ENCODE measurements at places on chromosomes 2 and 18.
A peak's percentile ranks its signal among the peaks of the same experiment; 100 is the strongest.

DNA sequence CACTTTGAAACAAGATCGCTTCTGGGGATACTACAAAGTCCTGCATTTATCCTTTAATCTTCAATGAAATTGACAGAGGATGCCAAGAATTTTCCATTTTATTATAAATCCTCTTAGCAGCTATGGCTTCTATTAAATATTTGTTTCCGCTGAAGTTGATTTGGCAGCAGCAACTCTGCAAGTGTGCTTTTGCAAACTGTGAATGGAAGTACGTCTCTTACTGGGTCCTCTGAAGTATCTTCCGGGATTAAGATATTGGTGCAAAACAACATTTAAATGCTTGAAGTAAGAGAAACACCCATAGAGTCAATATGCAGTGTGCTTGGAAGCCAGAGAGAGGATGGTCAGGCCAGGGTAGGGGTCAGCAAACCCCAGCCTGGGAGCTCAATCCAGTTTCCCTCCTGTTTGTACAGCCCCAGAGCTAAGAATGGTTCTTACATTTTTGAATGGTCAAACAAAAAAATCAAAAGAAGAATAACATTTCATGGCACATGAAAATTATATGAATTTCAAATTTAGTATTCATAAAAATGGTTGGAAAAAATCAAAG is 13.6 kb downstream of the CCDC68 start:
- no peak for DNase-seq

DNA sequence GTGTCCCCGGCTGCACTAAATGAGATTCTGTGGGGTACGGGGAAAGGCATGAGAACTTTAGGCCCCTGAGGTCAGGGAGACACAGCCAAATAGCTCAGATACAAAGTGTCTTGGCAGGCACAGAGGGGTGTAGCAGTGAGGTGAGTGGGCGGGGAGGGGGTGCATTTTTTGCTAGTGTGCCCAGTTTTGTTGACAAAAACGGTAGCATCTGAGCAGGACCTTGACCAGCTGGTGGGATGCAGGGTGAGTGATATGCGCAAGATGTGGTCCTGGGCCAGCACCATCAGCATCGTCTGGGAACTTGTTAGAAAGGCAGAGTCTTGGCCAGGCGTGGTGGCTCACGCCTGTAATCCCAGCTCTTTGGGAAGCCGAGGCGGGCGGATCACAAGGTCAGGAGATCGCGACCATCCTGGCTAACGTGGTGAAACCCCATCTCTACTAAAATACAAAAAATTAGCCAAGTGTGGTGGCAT is 127.3 kb upstream of the LGALSL start:
- DNase-seq = no peak

DNA sequence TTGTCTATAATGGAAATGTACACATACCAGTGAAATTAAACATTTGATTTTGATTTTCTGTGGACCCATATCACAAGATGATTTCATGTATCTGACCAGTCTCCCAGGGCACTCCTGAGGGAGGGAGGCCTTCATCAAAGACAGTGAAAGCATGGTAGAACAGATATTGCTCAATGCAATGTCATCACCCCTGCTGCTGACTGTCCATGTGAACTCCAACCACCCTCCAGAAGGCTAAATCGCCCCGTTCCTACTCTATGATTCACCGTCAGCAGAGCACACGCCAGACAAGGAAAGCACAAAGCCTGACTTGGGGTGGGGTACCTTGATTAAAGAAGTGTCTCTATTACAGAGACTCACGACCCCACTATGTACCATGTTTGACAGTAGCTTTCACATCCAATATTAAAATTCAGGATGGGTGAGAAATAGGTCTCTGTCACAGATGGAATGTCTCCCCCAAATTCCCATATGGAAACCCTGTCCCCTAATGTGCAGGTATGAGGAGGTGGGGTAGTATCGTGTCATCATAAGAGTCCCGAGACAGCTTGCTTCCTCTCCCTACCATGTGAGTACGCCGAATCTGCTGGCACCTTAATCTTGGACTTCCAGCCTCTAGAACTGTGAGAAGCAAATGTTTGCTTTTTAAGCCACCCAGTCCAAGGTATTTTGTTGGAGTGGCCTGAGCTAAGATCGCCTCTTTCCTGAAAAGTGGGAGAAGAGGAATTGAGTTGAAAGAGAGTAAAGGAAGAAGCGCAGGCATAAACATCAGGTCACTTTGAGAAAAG is 42.4 kb downstream of the CYB5A start:
- DNase-seq = peak; percentile 72

DNA sequence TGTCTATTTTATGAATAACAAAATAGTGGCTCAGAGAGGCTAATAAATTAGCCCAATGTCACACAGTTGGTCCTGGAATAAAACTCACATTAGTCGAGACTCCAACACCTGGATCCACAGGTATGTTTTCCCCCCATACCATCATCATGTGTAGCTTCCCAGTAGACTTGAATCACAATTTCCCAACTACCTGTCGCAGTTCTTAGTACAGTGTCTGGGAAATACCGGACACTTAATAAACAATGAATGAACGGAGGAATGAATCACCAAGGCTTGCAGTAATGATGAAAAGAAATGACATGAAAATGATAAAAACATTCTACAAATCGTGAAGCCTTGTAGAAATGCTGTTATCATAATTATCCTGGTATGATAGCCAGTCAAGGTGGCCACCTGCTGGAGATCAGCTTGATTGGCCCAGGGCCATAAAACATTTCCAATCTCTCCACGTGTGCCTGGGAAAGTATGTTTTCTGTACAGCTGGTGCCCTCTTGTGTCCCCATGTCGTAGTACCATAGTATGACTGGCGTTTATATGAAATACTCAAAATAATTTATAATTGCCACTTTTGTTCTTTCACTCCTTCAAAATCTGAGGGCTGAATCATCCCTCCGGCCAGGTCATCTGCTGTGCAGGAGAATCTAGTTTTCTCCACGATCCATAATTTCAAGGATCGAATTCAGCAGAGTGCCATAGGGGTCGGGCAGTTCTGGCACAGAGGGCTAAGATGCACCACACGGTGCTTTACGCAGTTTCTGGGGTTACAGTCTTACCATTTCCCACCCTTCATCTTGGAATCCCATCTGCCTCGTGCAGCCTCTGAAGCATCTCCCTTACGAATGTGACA is 95.4 kb downstream of the LAMA1 start:
- peak; percentile 73 for DNase-seq

- DNase-seq = no peak
Measured at GRCh38 chr2:2587354-2587753, 256.3 kb upstream of the MYT1L start.

DNA sequence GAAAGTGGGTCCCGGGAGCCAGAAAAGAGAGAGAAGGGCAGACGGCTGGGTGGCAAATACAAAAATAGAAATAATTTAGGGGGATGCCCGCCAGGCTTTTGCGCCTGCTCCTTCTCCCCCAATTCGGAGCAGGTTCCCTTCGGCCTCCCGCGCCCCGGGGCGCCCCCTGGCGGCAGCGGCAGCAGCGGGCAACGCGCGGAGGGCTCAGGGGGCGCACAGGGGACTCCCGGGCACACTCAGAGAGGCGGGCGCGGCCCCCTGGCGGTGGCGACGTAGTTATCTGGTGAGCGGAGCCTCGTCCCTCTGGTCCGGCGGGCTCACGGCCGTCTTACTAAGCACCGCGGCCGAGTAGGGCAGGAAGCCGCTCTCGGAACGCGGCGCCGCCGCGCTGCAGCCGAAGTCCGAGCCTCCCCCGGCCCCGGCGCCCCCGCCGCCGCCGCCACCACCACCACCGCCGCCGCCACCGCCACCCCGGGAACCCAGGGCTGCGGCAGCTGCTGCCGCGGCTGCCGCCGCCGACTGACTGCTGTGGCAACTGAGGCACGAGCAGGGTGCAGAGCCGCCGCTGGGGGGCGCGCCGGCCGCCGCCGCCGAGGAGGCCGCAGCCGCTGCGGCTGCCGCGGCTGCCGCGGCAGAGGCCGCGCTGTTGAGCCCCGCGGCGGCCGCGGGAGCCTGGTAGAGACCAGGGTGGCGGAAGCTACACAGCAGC is 3.8 kb downstream of the EVX2 start:
- peak; percentile 85 for DNase-seq

GRCh38 chr2:240401781-240402551 is 33.5 kb upstream of the GPC1 start:
- no peak for DNase-seq

- no peak for DNase-seq
Measured at GRCh38 chr18:58432050-58432727, 196.7 kb downstream of the ALPK2 start.

- DNase-seq = peak; percentile 88
Measured at GRCh38 chr2:30115141-30115980, 31.4 kb upstream of the YPEL5 start.

- no peak for DNase-seq
Measured at GRCh38 chr2:217101972-217102371, 242.1 kb upstream of the TNP1 start.

DNA sequence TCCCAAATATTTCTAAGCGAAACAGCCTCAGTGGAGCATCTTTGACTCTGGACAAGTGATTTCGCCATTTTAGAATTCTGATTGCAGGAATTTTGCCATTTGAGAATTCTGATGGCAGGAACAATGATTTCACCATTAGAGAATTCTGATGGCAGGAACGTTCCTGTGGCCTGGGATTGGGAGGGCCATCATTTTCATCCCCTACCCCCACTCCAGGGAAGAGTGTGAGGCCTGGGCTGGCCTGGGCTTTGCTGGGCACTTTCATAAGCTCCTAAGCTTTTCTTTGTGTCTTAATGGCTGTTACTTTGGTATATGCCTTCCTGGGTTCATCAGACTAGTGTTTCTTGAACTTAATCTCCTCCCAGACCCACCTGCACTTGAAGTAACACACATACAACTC is 129.3 kb upstream of the EPAS1 start:
- DNase-seq = no peak

GRCh38 chr2:187853381-187853791 is 299.2 kb upstream of the TFPI start:
- no peak for DNase-seq

GRCh38 chr18:7609617-7610016 is 42.5 kb downstream of the PTPRM start:
- DNase-seq = no peak

DNA sequence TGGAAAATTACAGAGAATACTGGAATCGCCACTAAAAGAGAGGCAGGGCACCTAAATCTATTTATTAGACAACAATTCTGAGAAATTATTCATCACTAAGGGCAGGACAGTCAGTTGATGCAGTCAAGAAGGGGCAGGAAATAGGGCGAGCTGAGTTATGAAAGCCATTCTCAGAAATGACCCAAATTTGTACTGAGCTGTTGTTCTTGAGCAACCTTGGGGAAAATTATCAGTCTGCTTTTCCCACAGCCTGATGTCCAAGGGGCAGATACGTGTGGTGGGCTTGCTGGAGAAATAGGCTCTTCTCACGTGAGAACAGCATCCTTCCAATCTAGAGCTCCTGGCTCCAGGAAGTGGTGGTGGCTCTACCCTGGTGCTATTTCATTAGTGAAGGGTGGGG is 38.6 kb downstream of the STON1 start:
- no peak for DNase-seq

- no peak for DNase-seq
Measured at GRCh38 chr18:23822590-23823385, 133.5 kb downstream of the LAMA3 start.

DNA sequence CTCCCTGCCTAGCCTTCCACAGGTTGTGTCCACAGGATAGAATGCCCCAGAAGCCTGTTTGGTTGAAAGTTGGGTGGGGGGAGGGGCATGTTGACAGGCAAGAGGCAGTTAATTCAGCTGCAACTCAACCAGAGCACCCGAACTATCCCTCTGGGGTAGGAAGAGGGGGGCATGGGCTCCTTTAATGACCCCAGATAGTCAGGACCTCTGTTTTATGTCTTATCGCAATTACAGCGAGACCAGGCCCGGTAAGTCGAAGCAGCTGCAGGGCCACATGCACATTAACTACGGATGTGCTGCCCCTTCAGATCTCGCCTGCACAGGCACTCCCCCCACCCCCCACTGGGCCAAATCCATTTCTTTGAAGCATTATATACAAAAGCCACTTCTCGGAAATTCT is 363.8 kb upstream of the HNRNPA3 start:
- no peak for DNase-seq

GRCh38 chr2:12549641-12550040 is 167.1 kb upstream of the TRIB2 start:
- DNase-seq = no peak

DNA sequence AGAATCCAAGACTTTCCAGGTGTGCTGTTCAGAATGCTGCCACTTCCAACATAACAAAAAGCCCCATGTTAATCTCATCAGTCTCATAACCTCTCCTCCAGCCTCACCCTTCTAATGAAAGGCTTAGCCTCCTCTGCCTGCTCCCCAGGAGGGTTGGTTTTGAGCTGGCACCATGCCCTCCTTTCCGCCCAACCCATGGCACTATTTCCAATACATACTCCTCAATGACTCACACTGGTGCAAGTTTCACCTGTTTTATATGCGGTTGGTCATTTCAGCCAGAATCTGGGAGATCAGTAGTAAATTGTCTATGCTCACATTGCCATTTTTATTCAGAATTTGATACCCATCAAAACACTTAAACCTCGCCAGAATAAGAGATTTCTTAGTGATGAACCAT is 157.6 kb upstream of the NRP2 start:
- no peak for DNase-seq

DNA sequence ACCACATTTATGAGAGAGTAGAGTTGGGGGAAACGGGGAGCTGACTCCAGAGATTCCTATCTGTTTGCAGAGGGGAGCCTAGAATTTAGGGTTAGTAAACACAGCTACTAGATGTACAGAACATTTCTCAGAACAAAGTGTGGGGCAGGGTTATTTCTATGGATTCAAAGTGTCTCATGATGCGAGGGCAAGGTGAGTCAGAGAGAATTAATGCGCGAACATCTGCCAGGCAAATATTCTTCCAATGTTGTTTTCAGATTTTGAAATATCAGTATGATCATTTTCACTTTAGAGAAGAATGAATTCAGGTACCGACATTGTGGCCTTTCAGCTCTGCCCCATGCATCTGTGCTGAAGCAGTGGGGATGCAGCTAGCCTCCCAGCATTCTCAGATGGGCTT is 2.0 kb upstream of the DSEL start:
- DNase-seq = no peak

DNA sequence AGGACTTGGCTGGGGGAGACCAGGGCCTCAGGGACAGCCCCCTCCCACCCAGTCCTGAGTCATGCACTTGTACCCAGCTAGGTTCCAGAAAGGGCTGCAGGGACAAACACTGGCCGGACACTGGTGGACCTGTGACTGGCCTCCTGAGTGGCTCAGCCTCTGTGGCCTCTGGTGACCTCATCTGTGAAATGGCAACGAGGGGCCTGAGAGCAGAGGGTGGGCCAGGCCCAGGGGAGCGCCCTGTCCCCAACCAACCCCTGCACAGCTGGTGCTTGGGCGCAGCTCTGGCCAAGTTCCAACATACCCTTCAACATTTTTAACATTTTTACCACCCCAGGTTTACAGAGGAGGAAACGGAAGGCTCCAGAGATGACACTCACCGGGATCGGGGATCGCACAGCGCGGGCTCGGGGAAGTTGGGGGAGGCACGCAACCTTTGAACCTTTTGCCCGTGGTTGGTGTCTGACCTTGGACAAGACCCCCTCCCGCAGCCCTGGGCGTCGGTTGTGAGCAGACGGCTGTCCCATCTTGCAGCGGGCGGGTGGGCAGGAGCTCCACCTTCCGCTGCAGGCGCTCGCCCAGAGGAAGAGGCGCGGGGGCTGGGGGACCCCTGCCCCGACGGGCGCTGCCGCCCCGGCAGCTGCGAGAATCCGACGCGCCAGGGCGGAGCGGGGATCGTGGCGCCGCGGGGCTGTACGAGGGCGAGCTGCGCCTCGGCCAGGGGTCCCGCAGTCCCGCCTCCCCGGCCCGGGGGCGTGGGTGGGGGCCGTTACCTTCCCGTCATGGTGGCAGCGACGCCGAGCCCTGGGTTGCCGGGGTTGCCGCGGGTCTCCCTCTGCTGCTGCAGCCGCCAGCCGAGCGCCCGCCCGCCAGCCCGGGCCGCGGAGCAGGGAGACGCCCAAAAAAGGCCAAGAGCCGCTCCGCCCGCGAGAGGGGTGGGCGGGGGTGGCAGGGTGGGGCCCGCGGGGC is 805 bp downstream of the LIMS2 start:
- peak; percentile 41 for DNase-seq
